Cardiac septum (tissue), 1 donor: ENCODE measurements at places on chromosomes 4 and X. TPM values are rescaled to one million over a fixed set of nuclear protein-coding genes. Genes with fewer than 3 reads are reported as not detected.

Gene CTAG2
- not detected for total RNA-seq

Gene CSAG3
- not detected for total RNA-seq

Gene CSN1S1
- not detected for total RNA-seq

Gene TCEAL2
- 1.3 TPM for total RNA-seq

Gene MED28
- total RNA-seq = 21.7 TPM

Gene FGF5
- 0.30 TPM for total RNA-seq

Gene FRG2
- total RNA-seq = not detected

Gene CT45A5
- total RNA-seq = not detected

Gene GYPE
- total RNA-seq = 0.32 TPM

Gene XAGE1A
- total RNA-seq = not detected

Gene CYP2U1
- total RNA-seq = 10.8 TPM

- DNase-seq = no peak
Observed at GRCh38 chrX:110276778-110277177, 41.1 kb downstream of the AMMECR1 start.

GRCh38 chrX:46601283-46601682 lies 27.7 kb downstream of the CHST7 start:
- no peak for DNase-seq

DNA sequence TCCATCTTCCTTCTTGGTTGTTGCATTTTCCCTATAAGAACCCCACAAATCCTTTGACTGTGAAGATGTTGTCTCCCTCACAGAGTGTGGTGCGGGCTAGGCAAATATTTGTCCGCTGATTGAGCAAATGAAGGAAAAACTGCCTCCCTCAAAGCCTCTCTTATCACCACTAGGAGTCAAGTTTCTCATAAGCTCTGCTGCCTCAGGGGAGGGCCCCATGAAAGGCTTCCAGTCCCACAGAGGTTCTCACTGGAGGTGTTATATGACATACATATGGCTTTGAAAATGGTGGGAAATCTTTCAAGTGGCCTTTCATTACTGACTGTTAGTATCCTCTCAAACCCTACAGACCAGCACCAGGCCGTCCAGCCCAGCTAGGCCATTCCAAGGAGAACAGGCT lies 9.3 kb downstream of the VGLL1 start:
- DNase-seq = no peak

- DNase-seq = no peak
Observed at GRCh38 chr4:1022739-1023066, 11.3 kb downstream of the FGFRL1 start.

DNA sequence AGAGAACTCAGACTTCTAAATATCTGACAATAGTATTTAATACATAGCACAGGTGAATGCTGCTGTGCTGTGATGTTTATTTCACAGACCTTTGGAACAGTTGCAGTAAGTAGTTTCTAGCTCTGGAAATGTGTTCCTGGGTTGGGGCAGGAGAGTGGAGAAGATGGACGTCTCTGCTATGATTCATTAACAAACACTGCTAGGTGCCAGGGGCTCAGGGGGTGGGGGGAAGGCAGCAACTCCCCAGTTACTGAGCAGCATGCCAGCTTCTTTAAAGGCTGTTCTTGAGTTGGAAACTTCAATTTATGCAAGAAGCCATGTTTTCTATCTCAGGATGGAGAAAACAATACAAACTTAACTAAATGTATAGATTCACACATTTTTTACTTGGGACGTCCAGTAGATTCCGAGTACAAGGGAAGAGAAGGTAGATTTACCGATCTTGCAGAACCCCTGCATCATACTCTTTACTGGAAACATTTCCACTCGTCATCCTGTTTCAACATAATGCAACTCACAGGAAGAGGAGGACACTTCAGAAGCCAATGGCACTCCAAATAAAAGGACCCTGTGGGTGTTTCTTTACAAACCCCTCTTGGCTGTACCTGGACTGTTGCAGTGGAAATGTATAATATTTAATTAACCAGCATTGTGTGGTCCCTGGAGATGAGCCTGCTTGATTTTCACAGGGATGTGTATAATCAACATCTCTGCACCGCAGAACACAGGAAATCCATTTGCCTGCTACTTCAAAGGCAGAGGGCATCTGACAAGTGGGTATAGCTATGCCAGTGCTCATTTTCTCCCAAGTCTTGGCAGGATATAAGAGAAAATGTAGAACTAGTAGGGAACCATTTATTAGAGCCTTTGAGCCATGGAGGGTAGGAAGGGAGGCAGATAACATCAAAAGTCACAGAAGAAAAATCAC lies 171.4 kb downstream of the SH3KBP1 start:
- no peak for DNase-seq

DNA sequence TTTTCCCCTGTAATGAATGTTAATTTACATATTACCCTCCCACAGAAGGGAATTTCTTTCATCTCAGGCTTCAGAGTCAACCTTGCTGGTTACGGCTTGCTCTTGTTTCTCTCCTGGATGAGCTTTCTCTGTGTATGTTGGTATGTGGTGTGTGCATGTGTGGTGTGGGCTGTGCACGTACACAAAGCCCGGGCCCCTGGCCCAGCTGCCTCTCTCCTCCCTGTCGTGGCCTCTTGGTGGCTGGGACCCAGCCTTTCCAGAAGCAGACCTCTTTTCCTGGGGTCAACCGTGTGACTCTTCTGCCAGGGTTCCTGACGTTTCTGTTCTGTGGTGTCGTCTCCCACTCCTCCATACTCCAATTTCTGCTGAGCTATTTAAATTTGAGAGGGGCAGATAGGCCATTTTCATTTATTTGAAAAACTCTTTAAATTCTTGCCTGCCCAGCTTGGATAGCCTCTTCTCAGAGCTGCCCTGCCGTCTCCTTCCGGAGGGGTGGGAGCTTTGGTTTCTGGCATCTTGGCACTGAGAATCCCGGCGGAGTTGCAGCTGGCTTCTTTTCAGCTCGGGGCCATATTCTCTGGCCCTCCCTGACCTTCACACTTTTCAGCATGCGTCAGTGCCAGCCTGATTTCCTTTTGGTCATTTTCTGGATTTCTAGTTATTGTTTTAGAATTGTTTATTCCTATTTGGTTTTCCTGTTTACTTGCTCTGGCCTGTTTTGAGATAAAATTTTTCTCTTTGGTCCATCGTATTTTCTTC lies 25.1 kb downstream of the FHDC1 start:
- no peak for DNase-seq

DNA sequence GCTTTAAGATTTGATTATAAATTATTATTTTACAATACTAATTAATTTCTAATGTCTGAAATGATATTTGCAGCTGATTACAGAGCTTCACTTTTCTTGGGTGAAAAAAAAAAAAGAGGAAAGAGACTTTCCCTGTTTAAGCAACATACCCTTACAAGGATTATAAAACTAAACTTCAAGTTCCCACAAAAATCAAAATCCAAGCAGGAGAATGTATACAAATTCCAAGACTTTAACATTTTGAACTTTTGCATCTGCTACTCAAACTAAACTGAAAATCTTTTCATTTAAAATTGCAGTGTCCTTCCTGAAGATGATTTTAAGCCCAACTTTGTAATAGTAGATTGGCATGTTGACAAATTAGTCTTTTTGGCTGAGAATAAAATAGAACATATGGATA lies 742.4 kb upstream of the INTU start:
- no peak for DNase-seq

- no peak for DNase-seq
Observed at GRCh38 chr4:88163336-88163735, 4.9 kb upstream of the ABCG2 start.

DNA sequence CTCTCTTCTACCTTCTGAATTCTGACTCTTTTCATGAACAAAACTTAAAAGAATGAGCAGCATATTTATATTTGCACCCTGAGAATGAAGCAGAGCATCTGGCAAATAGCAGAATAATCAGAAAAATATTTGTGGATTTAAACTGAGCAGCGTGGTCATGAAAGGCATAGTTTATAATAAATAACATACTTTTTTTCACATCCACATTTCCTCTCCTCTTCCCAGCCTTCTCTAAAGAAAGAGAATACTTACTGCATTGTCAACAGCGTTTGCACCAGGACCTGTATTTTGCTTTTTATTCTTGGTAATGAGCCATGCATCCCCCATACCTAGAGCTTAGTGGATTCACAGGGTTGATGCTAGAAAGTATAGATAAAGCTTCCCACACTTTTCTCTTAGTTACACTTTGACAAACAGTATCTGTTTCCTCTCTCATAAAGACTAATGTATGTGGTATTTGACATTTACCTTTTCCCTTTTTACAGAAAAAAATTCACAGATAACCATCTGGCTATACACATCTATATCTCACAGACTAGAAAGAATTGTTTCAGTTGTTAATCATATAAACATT lies 131.5 kb downstream of the PRSS12 start:
- DNase-seq = no peak

DNA sequence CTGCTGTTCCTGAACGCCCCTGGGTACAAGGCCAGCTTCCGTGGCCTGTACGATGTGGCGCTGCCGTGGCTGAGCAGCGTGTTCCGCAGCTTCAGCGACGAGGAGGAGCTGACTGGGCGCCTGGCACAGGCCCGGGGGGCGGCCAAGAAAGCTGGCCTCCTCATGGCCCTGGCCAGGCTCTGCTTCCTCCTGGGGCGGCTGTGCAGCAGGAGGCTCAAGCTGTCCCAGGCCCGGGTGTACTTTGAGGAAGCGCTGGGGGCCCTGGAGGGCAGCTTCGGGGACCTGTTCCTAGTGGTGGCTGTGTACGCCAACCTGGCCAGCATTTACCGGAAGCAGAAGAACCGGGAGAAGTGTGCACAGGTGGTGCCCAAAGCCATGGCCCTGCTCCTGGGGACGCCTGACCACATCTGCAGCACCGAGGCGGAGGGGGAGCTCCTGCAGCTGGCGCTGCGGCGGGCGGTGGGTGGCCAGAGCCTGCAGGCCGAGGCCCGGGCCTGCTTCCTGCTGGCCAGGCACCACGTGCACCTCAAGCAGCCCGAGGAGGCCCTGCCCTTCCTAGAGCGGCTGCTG lies 28.2 kb downstream of the SH3TC1 start:
- DNase-seq = no peak

DNA sequence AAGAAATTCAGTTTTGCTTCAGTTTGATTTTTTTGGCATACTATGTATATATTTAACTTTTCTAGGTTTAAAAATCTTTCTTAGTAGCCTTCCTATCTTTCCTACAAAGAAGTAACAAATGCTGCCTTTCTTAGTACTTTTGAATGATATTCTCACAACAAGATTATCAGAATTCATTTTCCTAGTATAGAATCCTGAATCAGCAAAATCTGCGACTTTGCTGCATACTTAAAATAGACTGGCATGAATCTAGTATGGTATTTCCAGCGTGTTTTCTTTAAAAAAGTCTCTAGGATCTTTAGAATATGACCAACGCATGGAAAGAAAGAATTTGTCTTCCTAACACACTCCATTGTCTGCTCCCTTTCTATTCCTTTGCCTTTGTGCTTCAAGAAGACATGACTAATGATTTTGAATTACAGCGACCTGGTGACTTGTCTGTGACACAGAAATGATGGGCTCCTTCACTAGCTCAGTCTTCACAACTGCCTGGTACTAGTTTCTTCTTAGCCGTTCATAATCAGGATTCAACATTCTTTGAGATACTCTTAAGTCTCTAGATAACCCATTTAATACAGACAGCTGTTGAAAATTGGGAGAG lies 349.8 kb downstream of the PPARGC1A start:
- DNase-seq = no peak

GRCh38 chrX:81890521-81890920 lies 688.6 kb downstream of the SH3BGRL start:
- DNase-seq = no peak

GRCh38 chr4:39770471-39770870 lies 72.5 kb downstream of the UBE2K start:
- DNase-seq = no peak

DNA sequence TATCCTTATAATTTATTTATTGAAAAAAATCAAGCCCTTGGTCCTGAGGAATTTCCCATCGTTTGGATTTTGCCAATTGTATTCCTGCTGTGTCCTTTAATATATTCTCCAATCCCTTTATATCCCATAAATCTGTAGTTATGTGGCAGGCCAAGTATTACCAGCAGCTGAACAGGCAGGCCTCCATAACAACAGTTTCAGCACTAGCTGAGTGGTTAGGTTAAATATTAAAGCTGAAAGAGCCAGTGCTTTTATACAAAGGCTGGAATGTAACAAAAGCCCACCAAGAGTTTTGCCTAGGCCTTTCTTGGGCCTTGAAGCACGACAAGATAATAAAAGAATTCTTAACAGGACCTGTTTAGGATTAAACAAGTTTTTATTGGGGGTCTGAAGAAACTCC lies 366.6 kb upstream of the GALNT7 start:
- no peak for DNase-seq

DNA sequence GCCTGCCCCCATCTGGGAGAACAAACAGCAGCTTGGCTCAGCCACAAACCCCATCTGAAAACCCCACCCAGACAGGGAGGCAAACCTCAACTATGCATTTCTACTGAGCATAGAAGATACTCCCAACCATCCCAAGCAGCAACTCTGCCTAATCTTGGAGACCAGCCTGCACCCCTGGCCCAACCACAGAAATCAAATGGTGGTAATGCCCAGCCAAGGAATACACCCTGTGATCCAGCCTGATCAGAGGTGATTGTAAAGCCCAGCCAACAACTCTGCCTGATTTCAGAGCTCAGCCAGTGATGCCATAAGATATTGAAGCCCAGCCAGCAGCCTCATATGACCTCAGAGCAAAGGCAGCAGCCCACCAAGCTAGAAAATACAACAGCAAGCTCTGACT lies 19.8 kb downstream of the TMLHE start:
- no peak for DNase-seq

- no peak for DNase-seq
Observed at GRCh38 chr4:79050541-79050880, 111.3 kb upstream of the PAQR3 start.

- no peak for DNase-seq
Observed at GRCh38 chrX:13383907-13384306, 64.1 kb upstream of the ATXN3L start.

DNA sequence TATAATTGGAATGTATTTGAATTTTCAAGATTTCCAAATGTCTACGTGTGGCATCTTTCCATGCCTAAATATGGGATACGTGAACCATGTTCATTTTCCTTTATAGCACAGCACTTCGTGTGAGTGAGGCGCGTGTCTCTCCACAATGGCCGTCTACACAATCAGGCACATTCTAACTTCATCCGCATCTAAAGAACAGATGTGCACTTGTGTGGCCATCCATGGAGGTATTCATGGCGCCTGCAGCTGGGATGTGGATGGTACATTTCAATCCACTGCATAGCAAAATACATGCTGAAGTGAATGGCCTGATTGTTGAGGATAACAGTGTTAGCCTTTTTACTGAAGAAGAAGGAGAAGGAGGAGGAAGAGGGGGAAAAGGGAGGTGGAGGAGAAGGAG lies 34.5 kb upstream of the TRIM2 start:
- no peak for DNase-seq

DNA sequence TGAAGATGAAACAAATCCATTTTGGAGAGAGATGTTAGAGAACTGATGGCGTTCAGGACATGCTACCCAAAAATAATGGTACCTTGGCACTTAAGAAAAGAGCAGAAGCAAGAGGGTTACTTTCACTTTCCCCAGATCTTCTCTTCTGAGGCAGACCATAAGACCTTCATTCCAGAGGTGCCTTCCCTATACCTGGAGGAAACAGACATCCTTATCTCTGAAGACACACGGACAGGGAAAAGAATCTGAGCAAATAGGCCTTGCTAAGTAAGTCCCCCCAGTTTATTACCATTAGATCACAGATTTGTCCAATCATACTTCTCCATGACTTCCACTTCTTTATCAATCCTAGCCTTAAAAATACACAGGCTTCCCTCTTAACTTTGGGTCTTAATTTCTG lies 2.0 kb upstream of the FGF2 start:
- no peak for DNase-seq

GRCh38 chr4:139643042-139643895 lies 22.4 kb upstream of the MGST2 start:
- no peak for DNase-seq

GRCh38 chrX:40176351-40177116 lies 78.8 kb upstream of the BCOR start:
- DNase-seq = peak; percentile 85

GRCh38 chrX:9316096-9316495 lies 148.8 kb upstream of the TBL1X start:
- DNase-seq = no peak
